Endodermal cell (in vitro differentiated cells): ENCODE measurements at places on chromosomes 2 and 18. TPM values are rescaled to one million over a fixed set of nuclear protein-coding genes. Genes with fewer than 3 reads are reported as not detected.

SERPINB5 gene
- 0.57 TPM in 1 of 3 replicates, not detected in the others for total RNA-seq

MATN3 gene
- total RNA-seq = 43.7 to 53.4 TPM (median 44.7 TPM) in 3 replicates

IL1F10 gene
- not detected in 3 replicates for total RNA-seq

- no peak for DNase-seq
- H3K27ac ChIP-seq = no peak overlapping the region
- no peaks in the 10 kb centered on the region for H3K36me3 ChIP-seq
These were observed 565.4 kb downstream of the TNS1 start for GRCh38 chr2:217437290-217437870.

- no peak overlapping the region for H3K27ac ChIP-seq
- H3K4me3 ChIP-seq = no peak overlapping the region
- no peaks in the 10 kb centered on the region for H3K36me3 ChIP-seq
- peaks cover 13% of the 10 kb centered on the region for H3K27me3 ChIP-seq
These were observed 369.0 kb upstream of the CWC22 start for GRCh38 chr2:180376066-180376465.

DNA sequence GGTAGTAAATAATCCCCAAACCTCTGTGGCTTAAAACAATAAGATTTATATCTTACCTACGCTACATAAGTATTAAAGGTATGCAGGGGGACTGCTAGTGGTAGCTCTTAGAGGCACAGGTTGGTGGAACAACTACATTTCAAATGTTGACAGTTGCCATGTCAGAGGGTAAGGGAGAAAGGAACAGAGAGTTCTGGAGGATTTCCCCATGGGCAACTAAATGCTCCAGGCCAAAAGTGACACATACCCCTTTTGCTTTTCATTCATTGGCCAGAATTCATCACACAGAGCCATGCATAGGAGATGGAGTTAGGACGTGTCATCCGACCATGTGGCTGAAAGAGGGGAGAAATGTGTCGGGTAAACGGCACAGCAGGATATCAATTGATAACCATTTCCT lies 133.2 kb downstream of the NAPG start:
- no peak overlapping the region for H3K4me3 ChIP-seq
- no peaks in the 10 kb centered on the region for H3K27me3 ChIP-seq
- no peak for DNase-seq
- H3K4me1 ChIP-seq = peaks cover 3% of the 10 kb centered on the region
